Activated CD4-positive, alpha-beta T cell treated with anti-CD3 and anti-CD28 coated beads, Interleukin-2, amount 10 ng/mL, durations not matched to agents 7 days and 5 days (primary cell): ENCODE measurements at places on chromosomes 2 and 18. TPM values are rescaled to one million over a fixed set of nuclear protein-coding genes. Genes with fewer than 3 reads are reported as not detected.

The PFN4 gene
- not detected for total RNA-seq

The HOXD13 gene
- total RNA-seq = not detected

The SKOR2 gene
- not detected for total RNA-seq

The ZSWIM2 gene
- not detected for total RNA-seq

The DLX2 gene
- total RNA-seq = not detected

The FOXI3 gene
- total RNA-seq = not detected

The ADAM23 gene
- 0.75 TPM for total RNA-seq

The ANKRD29 gene
- not detected for total RNA-seq

The OSBPL6 gene
- total RNA-seq = 0.52 TPM

The TMEM150A gene
- total RNA-seq = 1.7 TPM

DNA sequence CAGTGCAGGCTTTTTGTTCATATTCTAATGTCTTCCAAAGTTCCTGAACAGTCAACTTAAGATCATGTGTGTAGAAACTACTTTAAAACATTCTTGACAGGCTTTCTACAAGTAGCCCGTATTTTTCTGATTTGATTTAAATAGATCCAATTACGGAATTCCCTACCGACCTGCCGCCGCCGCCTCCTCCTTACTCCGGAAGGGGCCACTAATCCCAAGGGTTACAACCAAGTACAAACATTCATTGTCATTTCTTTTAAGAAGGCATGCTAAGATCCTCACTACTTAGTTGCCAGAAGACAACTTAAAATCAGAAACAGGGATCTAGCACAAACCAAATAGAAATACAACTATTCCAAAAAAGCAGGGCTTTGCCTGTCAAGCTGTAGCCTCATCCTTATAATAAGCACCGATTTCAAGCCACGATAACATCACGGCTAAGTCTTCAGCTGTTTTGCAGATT, 784 bp downstream of the WDR33 start:
- no peak for DNase-seq

- DNase-seq = no peak
These were observed 249.9 kb upstream of the THUMPD2 start for GRCh38 chr2:40028792-40029488.

DNA sequence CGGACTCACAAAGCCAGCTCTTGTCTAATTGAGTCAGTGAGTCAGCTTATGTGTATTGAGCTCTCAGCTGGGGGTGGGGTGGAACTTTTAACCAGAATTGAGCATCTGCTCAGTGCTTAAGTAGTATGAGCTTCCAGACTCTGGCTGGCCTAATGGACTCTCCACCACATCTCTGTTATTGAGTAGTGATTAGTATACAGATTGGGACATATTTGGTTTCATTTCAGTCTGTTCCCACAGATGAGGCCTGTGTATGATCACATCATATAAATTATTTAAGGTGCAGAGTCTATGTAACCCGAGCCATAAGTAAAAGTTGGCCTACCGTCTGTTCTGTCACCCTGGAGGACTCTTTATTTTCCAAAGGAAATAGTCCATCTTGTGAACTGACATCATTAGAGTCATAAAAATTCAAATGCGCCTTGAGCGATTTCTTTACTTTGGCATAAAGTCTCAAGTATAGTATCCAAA, 152.1 kb downstream of the THSD7B start:
- no peak for DNase-seq

DNA sequence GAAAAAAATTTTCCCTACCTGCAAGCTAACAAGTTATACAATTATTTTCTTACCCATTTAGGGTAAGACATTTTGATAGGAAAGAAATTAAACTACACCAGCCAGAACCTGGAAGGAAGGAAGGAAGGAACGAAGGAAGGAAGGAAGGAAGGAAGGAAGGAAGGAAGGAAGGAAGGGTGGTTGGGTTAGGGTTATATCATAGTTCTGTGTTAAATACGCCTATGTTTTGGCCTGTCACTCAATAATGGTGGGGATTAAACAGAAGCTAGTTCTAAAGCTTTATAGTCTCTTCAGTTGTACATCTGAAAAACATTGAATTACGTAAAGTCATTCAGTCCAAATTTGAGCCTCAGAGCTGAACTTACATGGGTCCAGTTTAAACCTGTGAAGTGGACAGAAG, 74.9 kb upstream of the DNMT3A start:
- DNase-seq = no peak

GRCh38 chr2:151051574-151052220, 210.0 kb downstream of the RBM43 start:
- DNase-seq = peak; percentile 35

- peak; percentile 96 for DNase-seq
These were observed 19.8 kb downstream of the SLC4A1AP start for GRCh38 chr2:27683390-27684071.

- DNase-seq = no peak
These were observed 156.8 kb downstream of the L3MBTL4 start for GRCh38 chr18:6257950-6258349.

DNA sequence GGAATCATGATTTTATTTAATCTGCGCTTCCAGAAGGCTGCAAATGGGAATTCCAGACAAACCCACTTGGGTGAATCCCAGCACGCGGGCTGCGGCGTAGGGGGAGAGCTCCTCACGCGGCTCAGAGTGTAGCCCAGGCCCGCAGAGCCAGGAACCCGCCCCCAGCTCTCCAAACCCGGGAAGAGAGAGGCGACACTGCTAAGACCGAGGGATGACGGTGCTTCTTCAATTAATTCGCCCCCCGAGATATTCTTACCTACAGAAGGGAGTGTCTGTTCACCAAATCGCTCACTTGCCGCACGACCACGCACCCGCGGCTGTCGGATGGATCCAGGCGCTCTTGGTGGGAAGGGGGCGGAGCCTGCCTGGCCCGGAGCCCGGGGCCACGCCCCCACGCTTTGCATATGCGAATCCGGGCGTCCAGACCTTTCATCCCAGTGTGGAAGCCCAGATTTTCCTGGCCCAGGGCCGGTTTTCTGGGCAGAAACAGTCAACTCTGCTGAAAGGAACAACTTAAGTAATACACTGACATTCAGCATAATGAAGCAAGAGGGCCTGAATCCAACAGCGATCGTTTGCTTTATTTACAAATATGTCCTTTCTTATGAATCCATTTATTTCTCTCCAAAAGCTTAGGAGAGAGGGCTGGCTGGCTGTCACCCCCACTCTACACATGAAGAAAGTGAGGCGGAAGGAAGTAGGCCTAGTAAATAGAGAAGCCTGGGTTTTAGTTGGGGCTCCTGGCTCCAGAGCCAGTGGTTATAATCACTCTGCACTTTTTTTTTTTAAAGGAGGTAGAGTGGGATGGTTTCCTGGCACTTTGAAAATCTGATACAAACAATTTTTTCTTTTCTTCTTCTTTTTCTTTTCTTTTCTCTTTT, at the start of gene SLC19A3:
Gene SLC19A3 (minus strand): TSS at position 342 of the 881 bp plus-strand sequence. CDS start 15,710 bp downstream, outside the sequence.
- no peak for DNase-seq

DNA sequence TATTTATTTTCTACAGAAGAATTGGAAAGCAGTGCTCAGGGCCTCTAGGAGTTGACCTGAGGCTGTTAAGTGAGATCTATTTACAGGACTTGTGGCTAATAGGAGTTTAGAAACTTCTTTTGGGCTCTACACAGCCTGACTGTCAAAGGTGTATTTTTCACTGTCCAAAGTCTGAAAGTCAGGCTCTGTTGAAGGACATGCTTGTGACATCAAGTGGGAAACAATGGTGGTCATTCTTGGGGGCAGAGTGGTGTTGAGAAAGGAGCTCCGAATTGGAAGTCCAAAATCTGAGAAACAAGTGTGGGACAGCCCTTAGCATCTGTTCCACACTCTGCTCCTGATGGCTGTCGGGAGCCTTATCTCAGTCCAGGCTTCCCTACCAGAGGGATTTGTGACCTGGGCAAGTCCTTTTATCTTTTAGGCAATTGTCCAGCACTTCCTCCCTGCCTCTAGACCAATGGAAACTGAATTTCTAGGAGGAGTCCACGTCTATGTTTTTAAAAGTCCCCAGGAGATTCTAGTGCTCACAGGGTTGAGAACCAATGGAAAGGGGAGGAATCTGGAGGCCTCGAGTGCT, 76.4 kb downstream of the LIPG start:
- no peak for DNase-seq

GRCh38 chr2:215455958-215456357, 20.1 kb upstream of the FN1 start:
- no peak for DNase-seq
